Iris pigment epithelial cell (primary cell): ENCODE measurements at places on chromosomes 11 and 22.

GRCh38 chr11:46044601-46045000, 76.7 kb downstream of the PHF21A start:
- no peak for DNase-seq

GRCh38 chr22:27501191-27501936, 300.2 kb downstream of the MN1 start:
- DNase-seq, result no peak

DNA sequence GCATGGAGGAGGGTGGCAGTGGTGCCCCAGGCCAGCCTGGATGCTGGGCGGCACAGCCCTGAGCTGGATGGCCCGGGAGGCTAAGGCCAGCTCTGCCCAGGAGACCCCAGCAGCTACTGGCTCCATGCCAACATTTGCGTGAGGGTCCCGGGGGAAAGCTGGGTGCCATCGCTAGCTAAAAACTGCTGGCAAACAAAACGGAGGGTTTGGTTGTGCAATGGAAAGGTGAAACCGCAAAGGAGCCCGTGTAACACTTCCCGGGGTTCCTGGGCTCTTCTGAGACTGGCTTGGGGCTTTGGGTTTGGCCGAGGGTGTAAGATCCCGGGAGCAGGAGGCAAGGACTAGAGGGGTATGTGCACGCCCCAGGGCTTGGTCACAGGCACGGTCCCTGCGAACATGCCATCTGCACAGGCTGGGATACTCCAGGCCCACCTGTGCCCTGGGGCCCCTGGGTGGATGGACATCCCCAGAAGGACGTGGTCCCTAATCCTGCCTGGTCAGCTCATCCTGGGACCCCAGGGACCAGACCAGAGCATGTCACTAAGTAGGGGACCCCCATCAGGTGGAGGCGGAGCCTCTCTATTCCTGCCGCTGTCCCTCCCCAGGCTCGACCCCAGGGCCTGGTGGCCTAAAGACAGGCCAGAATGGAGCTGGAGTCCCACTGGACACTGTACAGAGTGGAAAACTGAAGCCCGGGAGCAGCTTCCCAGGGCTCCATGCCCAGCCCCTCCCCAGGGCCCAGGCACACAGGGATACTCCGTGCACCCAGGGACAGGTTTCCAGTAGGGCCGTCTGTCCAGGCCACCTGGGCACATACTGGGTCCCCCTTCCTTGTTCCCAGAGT, 44.6 kb downstream of the IGF2 start:
- DNase-seq, result no peak

DNA sequence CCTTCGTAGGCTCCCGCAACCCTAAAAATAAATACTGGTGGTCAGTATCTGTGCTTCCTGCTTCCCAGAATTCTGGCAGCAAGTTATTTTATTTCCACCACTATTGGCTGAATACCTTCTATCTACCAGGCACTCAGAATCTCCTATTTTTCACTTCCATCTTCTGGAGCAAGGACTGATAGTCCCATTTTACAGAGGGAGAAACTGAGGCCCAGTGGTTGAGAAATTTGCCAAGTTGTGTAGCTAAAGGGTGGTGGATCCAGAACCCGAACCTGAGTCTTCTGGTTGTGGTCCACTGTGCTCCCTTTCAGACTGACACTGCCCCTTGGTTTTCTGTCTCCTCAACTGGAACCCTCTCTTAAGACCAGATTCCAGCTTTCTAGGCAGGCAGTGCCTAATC, 31.6 kb downstream of the NECTIN1 start:
- no peak for DNase-seq

GRCh38 chr11:107043242-107044006, 25.1 kb upstream of the GUCY1A2 start:
- DNase-seq, result peak; percentile 98

- DNase-seq, result no peak
These were observed 14.6 kb upstream of the PGM2L1 start for GRCh38 chr11:74412733-74413359.

- no peak for DNase-seq
These were observed 648.5 kb downstream of the BRD1 start for GRCh38 chr22:49179175-49179574.

DNA sequence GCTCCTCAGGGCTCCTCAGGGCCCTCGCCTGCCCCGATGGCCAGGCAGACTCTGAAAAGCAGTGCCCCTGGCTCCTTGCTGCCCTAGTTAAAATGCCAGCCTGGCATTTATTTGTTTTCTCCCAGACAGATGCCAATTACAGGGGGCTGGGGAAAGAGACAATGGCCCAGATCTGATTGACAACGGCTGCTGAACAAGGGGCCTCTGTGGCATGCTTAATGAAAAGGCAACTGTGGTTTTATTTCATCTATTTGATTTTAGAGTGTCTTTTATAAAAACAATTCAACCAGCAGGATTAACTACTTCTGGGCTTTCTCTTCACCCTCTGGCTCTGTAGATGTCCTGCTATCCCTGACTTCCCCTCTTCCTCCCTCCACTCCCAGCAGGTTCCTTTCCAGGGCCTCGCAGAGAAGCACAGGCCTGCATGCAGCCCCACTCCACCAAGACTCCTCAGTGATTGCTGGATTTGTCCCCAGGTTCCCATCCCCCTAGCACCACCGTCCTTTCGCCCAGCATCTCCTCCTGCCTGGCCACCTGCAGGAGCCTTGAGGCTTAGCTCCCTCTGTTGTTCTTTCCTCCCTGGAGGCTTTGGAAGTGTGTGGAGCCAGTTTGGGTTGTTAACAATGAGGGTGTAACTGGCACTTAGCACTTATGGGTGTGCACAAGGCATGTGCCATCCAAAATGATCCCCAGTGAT, 171.1 kb downstream of the TENM4 start:
- DNase-seq, result no peak

DNA sequence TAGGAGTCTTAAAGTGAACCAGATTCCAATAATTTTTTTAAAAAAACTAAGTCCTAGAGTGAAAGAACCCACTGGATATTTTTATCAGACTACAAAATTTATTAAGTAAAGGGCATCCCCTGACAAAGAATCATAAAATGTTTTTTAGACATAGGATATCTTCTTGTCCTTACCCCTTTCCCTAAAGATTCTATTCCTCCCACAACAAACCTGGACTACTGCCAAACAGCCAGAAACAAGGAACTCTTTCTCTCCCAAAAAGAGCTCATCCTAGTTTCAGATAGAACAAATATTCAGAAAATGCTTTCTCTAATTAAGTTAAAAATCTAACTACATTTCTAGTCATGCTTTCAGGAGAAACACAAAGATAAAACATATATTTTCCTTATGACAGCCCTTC, 327.1 kb downstream of the FAM181B start:
- no peak for DNase-seq

GRCh38 chr11:12680246-12680939, 6.2 kb downstream of the TEAD1 start:
- DNase-seq, result peak; percentile 97

DNA sequence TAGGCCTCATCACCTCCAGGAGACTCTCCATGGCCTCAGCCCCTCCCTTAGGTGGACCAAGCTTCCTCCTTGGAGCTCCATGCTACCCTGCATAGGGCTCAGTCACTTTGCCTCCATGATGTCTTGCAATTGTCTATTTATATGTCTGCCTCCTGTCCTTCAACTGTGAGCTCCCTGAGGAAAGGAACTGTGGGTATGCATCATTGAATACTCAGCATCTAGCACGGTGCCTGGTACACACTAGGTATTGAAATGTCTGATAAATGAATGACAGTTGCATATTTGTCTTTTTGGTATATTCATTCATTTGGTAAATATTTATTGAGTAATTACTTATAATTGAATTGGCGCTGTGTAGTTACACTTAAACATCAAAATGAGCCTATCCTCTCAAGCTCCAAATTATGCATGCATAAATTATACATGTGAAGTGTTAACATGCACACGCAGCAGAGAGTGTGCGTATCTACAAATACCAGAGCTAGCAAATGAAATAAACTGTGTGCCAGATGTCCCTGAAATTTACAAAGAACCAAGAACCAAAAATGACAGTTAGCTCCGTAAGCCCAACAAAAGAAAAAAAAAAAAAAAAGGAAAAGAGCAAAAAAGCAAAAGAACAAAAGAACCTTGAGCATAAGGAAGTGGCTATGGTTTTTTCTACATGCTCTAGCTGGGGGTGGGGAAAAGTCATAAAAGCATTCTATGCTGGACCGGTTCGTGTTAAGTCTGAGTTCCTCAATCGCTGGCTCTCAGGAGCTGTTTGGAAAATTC, 25.2 kb downstream of the GRAP2 start:
- DNase-seq, result no peak

- no peak for DNase-seq
These were observed 313.1 kb downstream of the SBF2 start for GRCh38 chr11:9980931-9981330.

DNA sequence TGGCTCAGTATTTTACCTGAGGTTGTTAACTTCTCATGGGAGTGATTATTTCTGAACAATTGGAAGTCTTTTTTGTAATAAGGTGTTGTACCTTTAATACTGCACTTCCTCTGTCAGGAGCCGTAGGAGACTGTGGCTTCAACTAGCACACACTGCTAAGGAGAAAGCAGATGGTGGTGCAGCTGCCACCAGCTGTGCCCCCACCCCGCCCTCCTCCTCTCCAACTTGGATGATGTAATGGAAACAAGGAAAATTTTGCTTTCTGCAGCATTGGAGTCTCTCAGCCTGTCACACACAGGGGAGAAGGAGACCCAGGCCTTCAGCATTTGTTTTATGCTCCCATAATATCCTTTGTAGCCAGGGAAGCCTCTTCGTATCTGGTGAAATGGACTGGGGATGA, 91.2 kb downstream of the TEAD1 start:
- no peak for DNase-seq

GRCh38 chr22:36879775-36880174, 19.0 kb downstream of the NCF4 start:
- DNase-seq, result no peak

DNA sequence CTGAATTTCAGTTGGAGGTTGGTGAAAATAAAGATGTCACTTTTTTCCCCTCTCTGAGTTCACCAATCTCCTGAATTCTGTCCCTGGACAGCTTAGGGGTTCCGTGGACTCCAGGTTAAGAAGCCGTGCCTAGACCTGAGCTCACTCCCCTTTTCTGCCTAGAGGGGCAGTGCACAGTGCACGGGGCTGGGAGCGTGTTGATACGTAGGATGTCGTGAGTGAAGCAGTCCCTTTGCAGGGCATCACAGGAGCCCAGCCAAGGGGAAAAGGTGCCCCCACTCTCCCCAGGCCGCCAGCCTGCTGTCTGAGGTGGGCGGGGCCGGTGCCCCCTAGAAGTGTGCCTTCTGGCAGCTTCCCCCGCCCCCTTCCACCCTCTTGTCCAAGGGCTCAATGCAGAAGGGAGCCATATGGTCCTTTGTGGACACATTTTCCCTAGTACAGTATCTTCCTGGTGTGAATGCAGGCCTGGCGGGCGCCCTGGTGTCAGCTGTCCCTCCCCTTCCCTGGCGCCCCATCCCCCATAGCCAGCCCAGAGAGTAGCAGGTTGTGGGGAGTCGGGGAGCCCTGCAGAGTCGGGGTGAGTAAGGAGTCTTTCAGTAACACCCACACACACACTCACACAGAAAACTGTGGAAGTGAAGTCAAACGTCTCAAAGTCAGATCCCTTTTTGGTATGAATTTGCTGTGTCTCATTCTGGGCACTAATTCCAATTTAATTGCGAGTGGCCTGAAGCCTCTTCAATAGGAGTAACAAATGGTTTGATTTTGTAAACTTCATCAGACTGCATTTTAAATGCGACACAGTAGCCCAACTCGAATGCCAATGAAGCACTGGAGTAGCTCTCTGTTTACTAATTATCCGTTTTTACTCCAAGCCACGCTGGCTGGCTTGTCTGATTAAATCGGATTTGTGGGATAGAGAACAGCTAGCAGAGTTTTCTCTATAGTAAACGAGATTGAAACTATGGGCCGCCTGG, 67.5 kb upstream of the NNMT start:
- peak; percentile 17 for DNase-seq

- DNase-seq, result no peak
These were observed 569 bp upstream of the YPEL1 start for GRCh38 chr22:21736084-21736642.

DNA sequence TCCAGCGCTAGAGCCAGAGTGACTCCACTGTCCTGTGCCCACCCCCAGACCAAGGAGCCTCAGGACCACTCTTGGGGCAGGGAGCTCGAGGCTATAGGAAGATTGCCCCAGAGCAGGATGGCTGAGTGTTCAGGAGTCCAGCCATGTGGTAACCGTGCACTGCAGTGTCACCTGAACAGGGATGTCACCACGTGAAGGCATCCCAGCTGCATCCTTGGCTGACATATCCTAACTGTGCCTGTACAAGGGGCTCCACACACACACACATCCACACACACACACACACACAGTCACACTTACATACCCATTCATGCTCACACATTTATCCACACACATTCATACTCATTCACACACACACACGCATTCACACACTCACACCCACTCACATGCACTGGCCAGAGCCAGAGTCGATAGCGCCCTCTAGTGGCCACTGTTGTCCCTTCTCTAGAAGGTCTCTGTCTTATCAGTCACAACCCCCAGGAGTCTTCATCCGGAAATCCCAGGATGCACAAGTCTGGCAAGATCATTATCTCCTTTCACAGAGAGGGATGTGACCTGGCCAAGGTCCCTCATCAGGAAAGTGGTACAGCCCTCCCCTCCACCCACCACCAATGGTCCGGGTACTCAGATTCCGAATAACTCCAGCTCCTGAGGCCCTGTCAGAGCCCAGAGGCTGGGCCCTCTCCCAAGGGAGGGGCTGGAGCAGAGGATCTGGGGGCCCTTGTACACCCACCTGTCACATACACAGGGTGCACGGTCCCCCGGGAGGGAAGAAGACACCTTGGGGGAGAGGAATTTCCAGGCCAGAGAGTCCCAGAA, 55.1 kb downstream of the IGLL5 start:
- DNase-seq, result peak; percentile 60

GRCh38 chr11:76200006-76200940, 6.0 kb downstream of the WNT11 start:
- no peak for DNase-seq

- peak; percentile 57 for DNase-seq
These were observed 17.1 kb upstream of the BDNF start for GRCh38 chr11:27717377-27717776.

DNA sequence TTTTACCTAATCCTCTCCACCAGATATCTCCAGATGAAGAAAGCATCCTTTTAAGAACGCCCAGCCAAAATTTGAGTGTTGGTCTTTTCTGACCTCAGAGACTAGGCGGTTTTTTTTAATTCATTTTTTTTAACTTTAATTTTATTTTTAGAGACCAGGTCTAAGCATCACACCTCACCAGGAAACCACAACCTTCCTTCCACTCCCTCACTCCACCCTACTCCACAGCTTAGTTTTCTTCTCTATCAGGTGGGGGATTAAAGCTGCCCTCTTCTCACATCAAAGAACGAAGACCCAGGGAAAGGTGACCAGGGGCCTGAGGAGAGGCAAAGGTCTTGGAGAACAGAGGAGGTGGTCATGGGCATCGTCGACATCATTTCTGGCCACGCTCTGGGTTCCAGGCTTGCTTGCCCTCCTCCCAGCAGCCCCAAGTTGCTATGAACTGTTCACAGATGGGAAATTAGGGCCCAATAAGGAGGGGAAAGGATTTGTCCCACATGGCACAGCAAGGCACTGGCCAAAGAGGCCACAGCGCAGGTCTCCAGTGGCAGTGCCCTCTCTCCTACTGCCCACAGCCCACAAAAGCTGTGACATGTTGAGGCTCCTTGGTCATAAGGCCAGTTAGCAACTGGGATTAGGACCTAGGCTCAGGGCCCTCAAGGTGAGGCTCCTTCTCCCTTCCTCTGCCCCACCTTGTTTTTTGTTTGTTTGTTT, 1.4 kb upstream of the PEX16 start:
- no peak for DNase-seq

- DNase-seq, result no peak
These were observed 7.0 kb downstream of the ROBO3 start for GRCh38 chr11:124872280-124872679.
